ENCODE measurements at places on chromosomes 7 and 10.

- no peak for DNase-seq
Observed at GRCh38 chr10:117461766-117462423, 80.7 kb upstream of the EMX2 start.

- DNase-seq: no peak
Observed at GRCh38 chr7:108027239-108027638, 24.3 kb upstream of the LAMB1 start.

- no peak for DNase-seq
Observed at GRCh38 chr10:49296836-49297235, 2.1 kb upstream of the C10orf71 start.

DNA sequence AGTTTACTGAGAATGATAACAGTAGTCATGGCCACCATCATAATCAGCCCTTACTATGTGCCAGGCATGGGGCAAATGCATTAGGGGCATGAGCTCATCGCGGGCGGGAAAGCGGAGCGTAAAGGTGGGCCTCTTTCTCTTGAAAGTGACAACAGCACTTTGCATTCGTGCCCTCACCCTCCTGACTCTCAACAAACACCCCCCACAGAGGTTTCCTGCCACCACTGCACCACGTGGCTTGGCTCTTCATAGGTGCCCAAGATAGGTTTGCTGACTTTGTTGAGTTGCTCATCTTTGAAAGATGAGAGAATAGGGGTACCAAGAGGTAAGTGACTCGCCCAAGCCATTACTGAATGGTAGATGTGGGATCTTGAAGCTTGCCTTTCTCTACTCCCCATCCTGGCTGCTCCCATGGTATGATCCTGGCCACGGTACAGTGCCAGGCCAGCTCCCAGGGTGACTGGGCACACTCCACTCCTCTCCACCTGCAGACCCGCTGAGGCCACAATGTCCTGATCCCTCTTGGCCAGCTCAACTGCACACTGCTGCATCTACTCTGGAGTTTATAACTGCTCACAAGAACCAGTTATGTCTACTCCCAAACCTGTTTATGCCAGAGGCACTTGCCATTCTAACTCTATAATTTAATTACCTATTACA lies 26.0 kb downstream of the SLIT1 start:
- no peak for DNase-seq

DNA sequence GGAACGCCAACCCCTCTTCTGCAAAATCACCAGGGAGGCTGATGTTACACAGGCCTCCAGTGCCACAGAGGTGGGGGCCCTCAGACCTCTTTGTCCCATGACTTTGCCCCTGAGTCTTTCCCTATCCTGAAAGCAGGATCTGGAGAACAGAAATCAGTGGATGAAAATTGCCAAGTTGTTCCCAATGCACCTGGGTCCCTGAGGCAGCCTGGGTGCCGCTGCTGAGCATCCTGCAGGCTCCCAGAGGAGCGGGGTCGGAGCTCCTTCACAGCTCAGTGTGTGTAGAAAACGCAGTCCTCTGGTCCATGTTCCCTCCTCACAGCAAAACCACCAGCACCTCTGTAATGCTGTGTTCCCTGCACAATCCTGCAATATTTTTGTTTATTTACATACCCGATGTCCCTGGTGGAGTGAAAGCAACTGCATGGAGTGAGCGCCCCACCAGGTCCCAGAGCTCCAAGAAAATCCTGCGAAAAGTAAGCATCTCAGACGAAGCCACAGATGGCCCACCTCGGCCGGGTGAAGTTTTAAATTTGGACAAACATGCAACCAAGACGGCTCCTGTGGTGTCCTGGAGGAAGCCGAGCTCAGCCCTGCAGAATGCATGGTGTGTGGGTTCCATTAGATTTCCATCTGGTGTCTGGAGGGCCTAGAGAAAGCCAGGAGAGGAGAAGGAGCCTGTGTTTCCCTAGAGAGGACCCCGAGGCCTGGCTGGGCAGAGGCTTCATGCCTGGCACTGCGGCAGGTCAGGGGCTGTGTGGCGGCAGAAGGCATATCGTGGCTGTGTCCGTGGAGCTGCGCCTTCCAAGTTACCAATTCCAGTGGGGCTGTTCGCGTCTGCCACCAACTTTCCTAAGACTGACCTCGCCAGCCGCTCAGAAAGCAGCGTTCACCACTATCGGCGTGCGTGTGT lies 235.2 kb downstream of the WDR37 start:
- no peak for DNase-seq

GRCh38 chr7:21903020-21903786 lies 42.5 kb downstream of the CDCA7L start:
- no peak for DNase-seq

- DNase-seq: no peak
Observed at GRCh38 chr10:101151395-101151794, 20.3 kb downstream of the TLX1 start.

DNA sequence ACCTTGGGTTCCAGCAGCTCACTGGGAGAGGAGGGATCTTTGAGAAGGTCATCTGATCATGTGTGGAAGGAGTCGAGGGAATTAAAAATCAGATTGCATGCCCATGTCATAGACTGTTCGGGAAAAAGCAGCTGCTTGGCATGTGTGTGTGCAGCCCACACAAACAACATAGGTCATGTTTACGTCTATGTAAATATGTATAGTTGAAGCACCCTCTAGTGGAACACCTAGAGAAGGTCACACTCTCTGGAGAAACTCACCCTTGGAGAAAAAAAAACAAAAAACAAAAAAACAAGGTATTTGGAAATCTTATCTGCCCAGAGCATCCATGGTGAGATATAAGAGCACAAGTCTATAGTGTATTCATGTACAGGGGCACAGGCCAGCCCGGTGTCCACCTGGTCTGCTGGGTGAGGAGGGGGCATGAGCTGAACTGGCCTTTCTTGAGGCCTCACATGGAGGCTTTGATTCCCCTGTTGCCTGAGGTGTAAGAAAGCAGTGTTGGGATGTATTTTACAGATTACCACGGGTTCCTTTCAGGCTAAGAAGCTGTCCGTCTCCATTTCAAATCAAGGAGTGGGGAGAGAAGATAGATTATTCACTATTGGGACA lies 98.0 kb downstream of the NPY start:
- DNase-seq: no peak

- DNase-seq: no peak
Observed at GRCh38 chr10:18203471-18203870, 63.2 kb downstream of the CACNB2 start.

- DNase-seq: no peak
Observed at GRCh38 chr7:99092064-99092720, 51.7 kb downstream of the SMURF1 start.

GRCh38 chr7:16727736-16728135 lies 25.8 kb upstream of the TSPAN13 start:
- no peak for DNase-seq

DNA sequence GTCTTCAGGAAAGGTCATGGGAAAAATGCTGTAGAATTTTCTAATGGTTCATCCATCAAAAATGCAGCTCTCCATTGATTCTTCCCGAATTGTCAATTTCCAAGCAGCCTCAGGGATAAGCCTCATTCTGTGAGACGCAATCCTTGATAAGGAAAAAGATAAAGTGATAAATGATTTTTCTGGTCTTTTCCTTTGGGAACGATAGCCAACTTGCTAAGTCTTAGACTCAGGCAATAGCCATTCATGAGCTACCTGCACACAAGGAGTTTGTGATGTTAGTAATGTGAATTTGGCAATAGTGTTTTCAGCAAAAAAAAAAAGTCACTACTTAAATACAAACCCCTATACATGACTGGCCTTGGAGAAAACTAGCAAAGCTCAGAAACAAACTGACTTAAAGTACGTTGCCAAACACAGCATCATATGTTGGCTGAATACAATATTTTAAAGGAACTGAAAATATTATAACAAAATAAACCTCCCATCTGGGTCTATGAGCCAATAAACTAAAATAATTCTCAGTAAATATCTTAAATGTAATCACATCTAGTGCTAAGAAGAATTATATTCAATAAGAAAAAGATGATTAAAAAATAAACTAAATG lies 75.5 kb downstream of the KLF6 start:
- DNase-seq: no peak

GRCh38 chr7:103398483-103399127 lies 47.4 kb downstream of the SLC26A5 start:
- DNase-seq: no peak

DNA sequence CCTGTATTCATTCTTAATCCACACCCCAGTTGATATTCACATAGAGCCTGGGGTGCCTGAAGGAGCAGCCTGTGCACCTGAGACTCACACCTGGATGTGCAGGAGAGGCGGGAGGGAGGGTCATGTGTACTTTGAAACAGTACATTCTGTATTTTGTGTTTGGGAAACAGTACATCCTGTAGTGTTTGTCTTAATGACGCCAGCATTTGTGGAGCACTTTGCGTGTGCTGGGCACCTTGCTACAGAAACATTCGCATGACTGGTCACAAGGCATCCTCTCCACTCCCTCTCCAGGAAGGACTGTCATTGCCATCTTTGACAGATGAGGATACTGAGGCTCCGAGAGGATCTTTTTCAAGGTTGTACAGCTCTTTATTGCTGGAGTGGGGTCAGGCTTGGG lies 132.1 kb downstream of the TACC2 start:
- DNase-seq: no peak

GRCh38 chr7:47672977-47673381 lies 91.1 kb upstream of the TNS3 start:
- DNase-seq: no peak

GRCh38 chr7:96729820-96730219 lies 20.2 kb upstream of the SEM1 start:
- no peak for DNase-seq

DNA sequence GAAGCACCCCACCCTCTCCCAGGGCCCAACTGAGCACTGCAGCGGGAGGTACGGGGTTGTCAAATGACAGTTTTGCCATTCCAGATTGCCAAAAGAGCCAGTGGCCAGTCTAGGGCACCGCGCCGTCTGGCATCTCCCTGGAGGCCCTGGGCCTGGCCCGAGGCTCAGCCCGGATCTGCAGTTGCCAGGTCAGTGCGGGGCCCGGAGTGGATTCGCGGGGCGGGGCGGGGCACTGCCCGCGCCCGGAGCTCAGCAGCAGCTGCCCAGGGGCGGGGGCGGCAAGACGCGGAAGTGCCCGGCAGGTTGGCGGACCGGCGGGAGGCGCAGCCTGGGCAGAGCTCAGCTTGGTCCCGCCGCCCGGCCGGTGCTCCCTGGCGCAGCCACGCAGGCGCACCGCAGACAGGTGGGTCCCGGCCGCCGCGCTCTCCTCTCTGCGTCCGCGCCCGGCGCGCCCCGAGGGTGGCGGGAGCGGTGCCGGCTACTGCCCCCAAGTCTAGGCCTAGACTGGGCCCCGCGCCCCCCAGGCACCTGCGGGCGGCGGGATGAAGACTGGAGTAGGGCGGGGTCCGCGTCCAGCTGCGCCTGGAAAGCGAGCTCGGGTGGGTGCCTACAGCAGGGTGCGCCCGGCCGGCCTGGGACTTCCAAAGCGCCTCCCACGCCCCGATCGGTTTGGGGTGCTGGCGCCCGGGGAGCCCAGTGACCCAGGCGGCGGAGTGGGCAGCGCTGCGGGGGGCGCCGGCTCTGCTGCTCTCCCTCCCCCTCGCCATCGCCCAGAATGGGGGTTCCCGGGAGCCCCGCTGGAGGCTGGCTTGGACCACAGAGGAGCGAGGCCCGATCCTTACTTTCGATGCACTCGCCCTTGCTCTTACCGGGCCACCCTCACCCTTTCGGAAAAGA lies at the start of gene IRF5:
Gene IRF5 (plus strand): TSS at position 281 of the 897 bp plus-strand sequence. CDS start 4,155 bp downstream, outside the sequence.
- DNase-seq: no peak

DNA sequence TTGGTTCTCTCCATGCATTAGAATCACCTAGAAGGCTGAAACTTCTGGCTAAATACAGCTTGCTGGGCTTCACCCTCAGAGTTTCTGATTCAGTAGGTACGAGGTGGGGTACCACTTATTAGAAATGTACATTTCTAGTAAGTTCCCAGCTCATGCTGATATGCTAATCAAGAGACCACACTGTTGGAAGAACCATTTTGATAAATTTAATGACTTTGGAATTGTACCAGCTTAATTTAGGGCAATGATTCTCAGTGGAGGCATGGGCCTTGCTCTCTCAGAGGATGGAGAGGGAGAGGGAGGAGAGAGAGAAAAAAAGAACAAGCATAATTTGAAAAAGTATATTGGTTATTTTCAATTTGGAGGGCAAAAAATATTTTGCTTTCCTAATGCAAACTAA lies 20.3 kb downstream of the CPN1 start:
- DNase-seq: no peak

GRCh38 chr7:103691291-103691690 lies 245.3 kb upstream of the SLC26A5 start:
- no peak for DNase-seq

- DNase-seq: no peak
Observed at GRCh38 chr10:46253076-46254006, 33.5 kb upstream of the ANTXRL start.

- no peak for DNase-seq
Observed at GRCh38 chr7:36565792-36566356, 158.4 kb downstream of the AOAH start.

GRCh38 chr10:3622845-3623621 lies 162.0 kb downstream of the KLF6 start:
- no peak for DNase-seq

GRCh38 chr7:2825559-2826227 lies 18.4 kb downstream of the GNA12 start:
- DNase-seq: no peak

DNA sequence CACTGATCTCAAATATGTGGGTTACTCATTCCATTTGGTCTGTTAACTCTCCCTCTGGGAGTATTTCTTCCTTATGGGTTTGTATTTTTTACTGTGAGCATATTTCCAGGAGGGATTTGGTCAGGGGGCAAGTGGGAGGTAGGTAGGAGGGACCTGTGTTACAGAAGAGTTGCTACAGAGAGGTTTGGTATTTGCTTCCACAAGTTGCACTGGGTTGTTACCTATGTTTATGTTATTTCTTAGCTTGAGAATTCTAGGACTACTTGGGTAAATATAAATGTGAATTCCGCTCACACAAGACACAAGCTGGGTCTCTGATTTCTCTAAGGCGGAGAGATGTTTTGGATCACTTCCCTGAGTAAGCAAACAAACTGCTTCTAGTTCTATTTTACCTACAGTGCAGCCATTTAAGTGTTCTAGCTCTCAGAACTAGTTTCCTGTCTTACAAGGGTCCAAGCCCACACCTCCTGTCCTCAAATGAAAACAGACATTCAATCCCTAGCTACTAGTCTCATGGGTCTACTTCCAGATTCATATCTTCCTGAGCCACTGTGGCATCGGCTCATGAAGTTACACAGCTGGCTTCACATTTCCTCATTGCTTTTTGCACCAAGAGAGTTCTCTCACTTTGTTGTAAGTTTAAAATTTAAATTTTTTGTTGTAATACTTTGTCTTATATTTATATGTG lies 75.4 kb upstream of the PPP1R3C start:
- DNase-seq: no peak

- DNase-seq: no peak
Observed at GRCh38 chr7:114979388-114979787, 57.5 kb downstream of the MDFIC start.

GRCh38 chr7:99121496-99122021 lies 22.3 kb downstream of the SMURF1 start:
- no peak for DNase-seq

GRCh38 chr10:131901181-131901829 lies 497 bp downstream of the PPP2R2D start:
- no peak for DNase-seq

GRCh38 chr7:156544919-156545715 lies 95.5 kb upstream of the RNF32 start:
- no peak for DNase-seq

Data from caudate nucleus (tissue), 63 donors.